Renal cortical epithelial cell (primary cell): ENCODE measurements at places on chromosomes 12 and 14.

- no peak for DNase-seq
These were observed 12.0 kb downstream of the ZBTB25 start for GRCh38 chr14:64491637-64492036.

GRCh38 chr14:91159182-91159581, 45.3 kb downstream of the DGLUCY start:
- no peak for DNase-seq

DNA sequence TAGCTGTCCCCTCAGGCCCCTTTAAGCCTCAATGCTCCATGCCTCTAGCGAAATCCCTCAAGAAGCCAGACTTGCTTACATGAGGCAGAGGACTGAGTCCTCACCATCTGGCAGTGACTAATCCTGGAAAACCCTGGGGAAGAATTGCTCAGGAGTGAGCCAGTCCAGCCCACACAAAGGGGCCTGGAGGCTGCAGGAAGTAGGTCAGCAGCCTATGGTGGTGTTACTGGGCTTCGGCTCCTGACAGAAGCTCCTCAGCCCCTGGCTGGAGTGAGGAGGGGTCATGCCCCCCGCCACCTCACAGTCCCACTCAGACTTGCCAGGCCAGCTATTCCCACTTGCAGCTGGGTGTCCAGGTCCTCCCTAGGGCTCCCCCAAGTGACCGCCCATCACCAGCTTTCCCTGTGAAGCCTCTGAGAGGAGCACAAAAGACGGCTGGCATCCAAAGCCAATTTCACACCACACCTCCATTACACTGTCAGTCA, 250.5 kb downstream of the DPF3 start:
- DNase-seq, result peak; percentile 97

DNA sequence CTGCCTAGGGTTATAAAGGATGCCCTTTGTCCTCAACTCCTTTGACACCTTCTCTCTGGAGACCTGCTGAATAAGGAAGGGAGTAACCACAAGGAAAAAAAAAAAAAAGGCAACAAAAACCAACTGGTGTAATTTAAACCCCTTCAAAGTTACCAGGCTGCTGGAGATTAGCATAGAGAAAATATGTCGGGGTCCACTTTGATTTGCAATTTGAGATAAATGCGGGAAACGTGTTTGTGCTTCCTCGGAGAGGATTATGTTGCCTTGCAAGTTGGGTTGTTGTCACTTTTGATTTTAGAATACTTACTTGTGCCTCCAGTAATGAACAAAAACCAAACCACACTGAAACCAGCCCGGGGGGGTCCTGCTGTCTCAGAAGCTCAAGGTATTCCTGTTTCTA, 200.2 kb upstream of the MYL2 start:
- no peak for DNase-seq

DNA sequence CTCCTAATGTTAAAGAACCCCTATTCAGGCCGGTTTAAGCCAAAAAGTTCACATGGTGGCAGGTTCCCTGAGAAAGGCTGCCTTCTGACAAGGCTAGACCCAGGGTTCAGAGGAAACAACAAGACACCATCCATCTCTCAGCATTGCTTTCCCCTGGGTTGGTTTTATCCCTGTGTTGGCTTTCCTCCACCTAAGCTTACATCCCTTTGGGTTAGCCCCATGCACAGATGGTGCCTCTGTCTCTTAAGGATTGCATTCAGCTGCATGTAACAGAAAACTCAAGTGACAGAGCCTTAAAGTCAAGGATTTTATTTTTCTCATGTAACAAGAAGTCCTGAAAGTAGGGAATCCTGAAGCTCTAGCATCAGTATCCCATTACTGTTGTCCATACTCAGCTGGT, 42.8 kb upstream of the RIN3 start:
- DNase-seq, result no peak

DNA sequence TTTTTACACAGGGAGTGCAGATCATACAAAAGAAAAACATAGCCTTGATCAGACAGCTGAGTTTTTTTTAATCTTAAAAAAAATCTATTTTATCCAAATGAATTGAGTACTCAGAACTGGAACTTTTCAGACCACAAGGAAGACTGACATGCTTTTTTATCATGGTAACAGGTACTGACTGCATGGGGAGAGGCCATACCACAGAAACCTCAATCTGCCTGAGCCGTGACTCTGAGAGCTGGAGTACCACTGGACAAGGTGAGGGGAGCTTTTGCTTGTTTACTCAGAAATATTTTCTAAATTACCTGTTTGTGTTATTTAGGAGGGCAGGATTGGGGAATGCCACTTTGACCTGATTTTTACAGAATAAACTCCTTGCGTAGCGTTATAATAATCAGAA, 143.9 kb downstream of the ALX1 start:
- DNase-seq, result no peak

GRCh38 chr12:14963520-14963919, 2.1 kb upstream of the ARHGDIB start:
- no peak for DNase-seq

DNA sequence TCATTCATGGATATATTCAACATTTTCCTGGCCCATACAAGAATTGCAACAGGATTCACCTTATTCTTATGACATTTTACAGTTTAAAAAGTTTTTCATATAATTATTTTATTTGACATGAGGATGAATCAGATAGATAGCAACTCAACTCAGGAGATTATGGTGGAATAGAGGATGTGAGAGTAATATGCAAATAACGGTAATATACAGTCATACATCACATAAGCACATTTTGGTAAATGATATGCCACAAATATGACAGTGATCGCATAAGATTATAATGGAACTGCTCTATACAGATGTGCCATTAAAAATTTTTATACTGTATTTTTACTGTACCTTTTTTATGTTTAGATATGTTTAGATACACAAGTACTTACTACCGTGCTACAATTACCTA, 24.1 kb upstream of the CRADD start:
- no peak for DNase-seq

DNA sequence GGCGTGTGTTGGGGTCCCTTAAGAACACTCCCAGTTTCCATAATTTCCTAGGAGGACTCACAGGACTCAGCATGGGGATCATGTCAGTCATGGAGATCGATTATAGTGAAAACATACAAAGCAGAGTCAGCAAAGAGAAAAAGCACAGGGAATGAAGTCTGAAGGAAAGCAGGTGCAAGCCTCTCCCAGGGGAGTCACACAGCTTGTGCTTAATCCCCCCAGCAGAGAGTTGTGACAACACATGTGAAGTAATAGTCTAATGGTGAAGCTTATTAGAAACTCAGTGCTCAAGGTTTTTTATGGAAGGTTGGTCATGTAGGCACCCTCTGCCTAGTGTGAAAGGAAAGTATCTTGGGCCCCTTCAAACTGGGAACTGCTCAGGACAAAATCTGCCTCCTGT, 149.0 kb upstream of the SEL1L start:
- no peak for DNase-seq

GRCh38 chr14:100910888-100911664, 7.6 kb upstream of the RTL1 start:
- DNase-seq, result no peak

DNA sequence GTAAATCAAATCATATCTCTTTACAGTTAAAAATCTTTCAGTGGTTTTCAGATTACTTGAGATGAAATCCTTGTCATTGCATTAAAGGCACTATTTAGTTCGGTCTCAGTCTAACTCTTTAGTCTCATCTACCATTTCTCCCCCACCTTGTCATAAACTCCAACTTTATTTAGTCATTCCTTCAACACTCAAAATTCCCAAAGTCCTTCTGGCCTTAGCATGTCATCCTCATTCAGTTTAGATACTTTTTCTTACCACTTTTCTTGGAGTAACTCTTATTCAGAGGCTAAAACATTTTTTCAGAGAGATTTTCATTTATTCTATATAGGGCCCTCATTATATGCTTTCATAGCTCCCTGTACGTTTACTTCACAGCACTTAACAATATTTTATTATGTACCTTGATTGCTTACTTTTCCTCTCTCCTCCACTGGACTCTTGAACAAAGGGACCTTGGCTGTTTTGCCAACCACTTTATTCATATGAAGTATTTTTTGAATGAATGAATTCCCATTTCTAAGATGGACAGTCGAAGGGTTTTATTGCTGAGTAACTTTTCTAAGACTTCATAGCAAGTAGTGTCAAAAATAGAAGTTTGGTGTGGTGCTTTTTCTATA, 12.8 kb downstream of the USP15 start:
- no peak for DNase-seq

GRCh38 chr14:65403231-65403630, 9.3 kb upstream of the FUT8 start:
- DNase-seq, result no peak

- no peak for DNase-seq
These were observed 285.7 kb upstream of the RGS6 start for GRCh38 chr14:71646518-71646917.

- DNase-seq, result no peak
These were observed 34.4 kb downstream of the PSEN1 start for GRCh38 chr14:73170686-73171085.

- DNase-seq, result peak; percentile 60
These were observed 11.1 kb downstream of the BAG5 start for GRCh38 chr14:103551338-103551762.

DNA sequence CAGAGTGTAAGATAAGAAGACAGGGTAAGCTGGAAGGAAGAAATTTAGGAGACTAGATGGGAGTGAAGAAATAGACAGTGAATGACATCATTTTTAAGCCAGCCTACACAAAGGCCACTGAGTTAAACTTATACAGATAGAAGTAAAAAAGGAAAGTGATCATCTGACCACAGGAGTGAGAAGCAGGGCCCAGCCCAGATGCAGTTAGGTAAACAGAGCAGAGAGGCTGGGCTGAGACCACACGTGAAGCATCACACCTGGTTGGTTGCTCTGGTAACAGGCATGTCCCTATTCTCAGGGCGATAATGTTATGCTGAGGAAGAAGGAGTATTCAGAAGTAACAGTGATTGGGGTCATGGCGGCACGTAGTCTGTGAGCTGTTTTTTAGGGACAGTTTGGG, 1079.4 kb downstream of the AACS start:
- no peak for DNase-seq

- no peak for DNase-seq
These were observed 20.4 kb upstream of the MAP1LC3B2 start for GRCh38 chr12:116538682-116539305.

- DNase-seq, result no peak
These were observed 997.8 kb downstream of the NRXN3 start for GRCh38 chr14:79167957-79168356.

- DNase-seq, result no peak
These were observed 291.5 kb downstream of the RPS29 start for GRCh38 chr14:49294621-49295148.

DNA sequence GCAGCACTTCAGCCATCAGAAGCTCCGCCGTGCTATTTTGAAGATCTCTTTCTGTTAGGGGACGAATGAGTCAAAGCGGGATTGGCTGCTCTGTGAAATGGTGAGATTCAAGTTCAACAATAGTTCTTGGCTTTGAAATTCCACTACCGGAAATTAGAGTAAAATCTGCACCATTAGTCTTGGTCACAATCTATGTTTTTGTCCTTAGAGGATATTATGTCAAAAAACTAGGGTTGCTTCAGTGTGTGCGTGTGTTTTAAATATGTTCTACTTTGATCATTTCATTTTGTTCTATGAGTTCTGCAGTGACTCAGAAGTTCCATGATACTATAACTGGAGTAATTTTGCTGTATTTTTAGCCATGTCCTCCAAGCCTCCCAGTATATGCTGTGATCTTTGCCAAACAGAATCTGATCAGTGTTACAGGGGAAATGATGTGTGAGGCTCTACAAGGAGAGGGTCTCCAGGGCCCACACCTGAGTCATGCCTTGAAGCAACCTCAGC, 22.6 kb downstream of the GPHB5 start:
- no peak for DNase-seq

- DNase-seq, result peak; percentile 60
These were observed at the start of gene TSPAN8 for GRCh38 chr12:71157601-71158233. TSS of gene TSPAN8 (minus strand) at chr12:71157999. CDS start at chr12:71157678, 321 bp downstream.

DNA sequence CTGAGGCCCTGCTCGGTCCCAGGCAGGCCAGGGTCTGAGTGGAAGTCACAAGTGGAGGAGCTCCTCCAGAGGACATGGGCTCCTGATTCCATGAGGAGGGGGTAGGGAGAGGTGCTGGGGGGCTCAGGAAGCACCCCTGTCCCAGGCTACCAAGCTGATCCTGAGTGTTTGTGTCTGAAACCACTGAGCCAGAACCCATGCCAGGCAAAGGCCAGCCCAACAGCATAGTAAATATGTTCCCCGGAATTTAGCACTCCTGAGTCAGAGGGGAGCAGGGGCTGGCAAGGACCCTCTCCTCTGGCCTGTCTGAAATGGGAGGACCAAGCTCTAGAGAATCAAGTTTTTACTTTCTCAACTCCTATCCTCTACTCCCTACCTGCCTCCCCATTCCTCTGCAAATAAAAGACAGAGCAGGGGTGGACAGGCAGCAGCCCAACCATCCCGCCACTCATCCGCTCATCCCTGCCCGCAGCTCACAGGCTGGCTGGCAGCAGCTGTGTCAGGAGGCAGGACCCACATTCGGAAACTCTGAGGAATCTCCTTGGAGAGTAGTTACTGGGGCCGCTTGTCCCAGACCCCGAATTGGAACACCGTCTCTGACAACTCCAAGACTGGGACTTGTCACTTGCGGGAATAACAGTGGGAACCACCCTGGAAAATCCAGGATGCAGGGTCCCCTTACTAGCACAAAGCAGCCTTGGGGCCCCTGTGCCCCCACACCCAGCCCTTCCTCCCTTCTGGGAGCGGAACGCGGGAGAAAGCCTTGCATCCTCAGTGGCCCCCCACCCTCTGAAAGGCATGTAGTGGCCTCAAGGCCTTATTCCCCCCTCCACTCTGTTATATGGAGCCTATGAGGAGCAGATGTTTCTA, 102.5 kb downstream of the ZFP36L1 start:
- DNase-seq, result no peak

GRCh38 chr12:17108877-17109541, 503.0 kb upstream of the LMO3 start:
- DNase-seq, result peak; percentile 71

GRCh38 chr14:26204366-26204727, 393.5 kb downstream of the NOVA1 start:
- DNase-seq, result no peak

GRCh38 chr12:89960607-89961394, 252.2 kb upstream of the ATP2B1 start:
- DNase-seq, result peak; percentile 40

DNA sequence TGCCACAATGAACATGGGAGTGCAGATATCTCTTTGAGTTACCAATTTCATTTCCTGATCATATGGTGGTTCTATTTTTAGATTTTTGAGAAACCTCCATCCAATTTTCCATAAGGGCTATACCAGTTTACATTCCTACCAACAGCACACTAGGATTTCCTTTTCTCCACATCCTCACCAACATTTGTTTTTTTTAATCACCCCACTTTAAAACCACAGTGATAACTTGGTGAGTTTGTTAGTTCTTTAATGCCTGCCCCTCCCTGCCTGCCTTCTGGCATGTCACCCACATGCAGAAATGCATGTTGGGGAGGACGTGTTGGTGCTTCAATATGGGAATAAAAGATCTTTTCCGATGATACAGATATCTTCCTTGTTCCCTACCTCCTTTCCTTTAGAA, 167.9 kb downstream of the CAND1 start:
- no peak for DNase-seq

GRCh38 chr12:100741084-100741711, 53.4 kb upstream of the ANO4 start:
- DNase-seq, result peak; percentile 41
